ENCODE measurements at places on chromosomes 5 and 9.

- DNase-seq = no peak
Observed at GRCh38 chr5:15609076-15609725, 109.2 kb downstream of the FBXL7 start.

DNA sequence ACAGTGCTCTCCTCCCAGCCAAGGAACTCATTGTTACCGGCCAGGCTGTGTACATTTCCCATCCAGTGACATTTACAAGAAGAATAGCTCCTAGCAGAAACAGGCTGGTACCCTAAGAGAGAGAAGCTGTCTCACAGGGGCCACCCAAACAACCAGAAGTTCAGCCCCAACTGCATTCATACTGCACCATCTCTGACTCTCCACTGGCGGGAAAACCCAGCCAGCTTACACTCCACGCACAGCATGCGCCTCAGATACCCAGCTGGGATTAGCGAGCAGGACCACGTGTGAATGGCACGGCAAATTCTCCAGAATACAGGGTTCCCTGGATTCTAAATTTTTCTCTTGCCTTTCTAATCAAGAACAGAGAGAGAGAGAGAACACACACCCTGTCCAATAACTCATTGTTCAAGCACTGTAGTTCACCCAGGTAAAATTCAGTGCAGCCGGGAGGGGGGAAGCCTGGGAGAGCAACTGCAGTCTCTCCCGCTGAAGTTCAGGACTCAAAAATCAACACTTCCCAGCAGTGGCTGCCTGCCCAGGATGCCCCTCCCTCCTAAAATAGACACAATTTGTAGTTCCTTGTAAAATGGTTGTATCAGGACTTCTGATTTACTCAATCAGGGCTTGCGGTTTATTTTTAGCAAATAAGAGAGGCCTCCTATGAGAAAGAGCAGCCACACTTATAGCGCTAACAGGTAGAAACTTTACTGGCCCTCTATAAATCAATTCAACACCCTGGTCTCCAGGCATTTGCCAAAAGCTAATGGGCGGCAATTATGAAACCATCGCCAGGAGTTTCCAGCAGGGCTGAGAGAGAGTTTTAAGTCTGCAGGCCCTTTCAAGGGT lies 2.2 kb downstream of the COL23A1 start:
- DNase-seq = no peak

DNA sequence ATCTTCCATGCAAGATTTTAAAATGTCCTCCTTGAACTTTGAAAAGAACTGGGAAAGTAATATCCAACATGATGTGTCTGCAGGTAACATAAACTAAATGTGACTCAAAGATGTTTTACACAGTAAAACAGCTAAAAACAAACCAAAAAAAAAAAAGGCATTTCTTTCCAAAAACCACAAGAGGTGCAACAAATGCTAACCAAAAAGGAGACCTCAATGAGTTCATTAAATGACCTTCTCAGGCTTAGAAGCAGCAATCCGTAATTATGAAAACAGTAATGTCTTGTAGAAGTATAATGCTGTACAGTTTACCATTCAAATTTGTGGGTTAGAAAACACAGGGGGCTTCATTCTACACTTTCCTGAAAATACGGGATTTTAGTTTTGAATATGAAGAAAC lies 2.5 kb downstream of the RNF145 start:
- DNase-seq = no peak

- DNase-seq = no peak
Observed at GRCh38 chr5:82439750-82440445, 161.7 kb upstream of the RPS23 start.

DNA sequence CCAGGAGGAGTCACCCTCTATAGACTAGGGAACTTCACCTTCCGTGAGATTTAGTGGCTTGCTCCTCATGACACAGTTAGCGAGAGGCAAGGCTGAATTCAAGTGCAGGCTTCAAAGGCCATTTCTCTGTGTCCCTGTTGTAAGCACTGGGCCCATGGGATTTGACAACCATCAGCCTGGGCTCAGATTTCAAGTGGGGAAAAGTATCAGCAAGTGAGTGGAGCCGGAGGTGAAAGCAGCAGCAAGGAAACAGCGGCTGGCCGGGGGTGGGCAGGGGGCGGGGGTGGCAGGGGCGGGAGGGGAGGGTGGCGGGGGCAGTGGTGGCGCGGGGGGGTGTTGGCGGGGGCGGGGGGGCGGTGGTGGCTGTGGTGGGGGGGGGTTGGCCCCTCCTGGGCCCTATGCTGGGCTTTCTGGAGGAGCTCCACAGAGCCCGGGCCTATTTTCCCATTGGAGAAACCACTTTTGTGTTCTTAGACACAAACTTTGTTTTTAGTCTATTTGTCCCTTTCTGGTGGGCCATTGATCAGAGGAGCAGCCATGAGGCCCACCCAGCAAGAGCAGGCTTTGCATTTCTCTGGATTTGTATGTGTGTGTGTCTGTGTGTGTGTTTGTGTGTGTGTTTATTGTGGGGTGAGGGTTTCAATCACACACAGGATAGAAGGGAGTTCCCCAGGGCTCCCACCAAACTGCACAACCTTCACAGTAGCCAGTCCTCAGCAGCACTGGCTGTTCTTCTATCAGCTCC lies 165.4 kb upstream of the RAI14 start:
- no peak for DNase-seq

DNA sequence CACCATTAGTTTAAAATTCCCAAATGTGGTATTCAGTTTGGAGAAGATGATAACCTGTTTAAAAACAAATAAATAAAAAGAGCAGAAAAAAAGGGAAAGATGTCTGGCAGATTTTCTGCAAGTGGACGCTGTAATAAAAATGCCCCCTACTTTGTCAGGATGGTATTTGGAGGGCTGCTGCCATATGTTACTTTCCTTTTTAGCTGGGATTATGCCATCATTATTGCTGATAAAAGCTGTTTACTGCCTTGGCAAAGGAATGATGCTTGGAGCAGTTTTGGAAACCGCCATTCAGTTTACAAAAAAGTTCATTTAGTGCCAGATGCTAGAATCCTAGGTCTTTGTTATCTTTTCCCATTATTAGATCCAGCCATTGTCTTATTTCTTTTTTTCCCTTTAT lies 104.8 kb downstream of the PBX3 start:
- no peak for DNase-seq

DNA sequence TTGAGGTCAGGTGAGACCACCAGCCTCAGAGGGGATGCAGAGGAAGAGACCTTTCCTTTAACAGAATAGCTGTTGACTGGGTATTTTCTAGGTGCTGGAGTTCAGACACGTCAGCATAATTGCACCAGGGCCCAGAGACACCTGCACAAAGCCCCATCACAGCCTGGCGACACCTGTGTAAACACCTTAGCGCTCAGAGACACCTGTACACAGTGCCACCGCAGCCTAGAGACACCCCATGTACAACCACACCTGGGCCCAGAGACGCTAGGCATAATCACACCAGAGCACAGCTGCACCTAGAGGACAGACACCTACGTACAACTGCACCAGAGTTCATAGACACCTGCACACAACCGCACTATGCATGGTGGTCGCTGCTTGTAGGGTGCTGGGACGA lies 1.0 kb downstream of the TRIP13 start:
- DNase-seq = no peak

GRCh38 chr5:147547730-147548129 lies 37.9 kb upstream of the DPYSL3 start:
- no peak for DNase-seq

- DNase-seq = no peak
Observed at GRCh38 chr9:87588339-87588738, 90.7 kb downstream of the DAPK1 start.

GRCh38 chr9:15693701-15694100 lies 140.9 kb downstream of the CCDC171 start:
- no peak for DNase-seq

DNA sequence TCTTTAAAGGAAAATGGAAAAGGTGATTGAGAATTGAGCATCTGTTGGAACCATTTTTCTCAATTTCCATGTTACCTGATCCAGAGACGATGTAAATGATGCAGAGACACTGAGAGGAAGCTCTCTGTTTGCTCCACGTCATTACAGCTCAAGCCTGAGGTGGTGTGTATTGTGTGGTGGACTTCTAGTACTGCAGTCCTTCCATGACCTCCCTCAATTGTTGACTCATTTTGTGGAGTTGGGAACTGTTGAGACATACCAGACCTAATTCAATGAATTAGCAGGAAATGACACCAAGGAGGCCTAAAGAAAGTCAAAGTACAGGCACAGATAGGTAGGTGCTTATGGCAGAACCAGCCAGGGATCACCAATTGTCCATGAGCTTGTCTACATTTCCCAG lies 15.6 kb upstream of the LVRN start:
- DNase-seq = no peak

- no peak for DNase-seq
Observed at GRCh38 chr5:58582019-58582802, 664 bp upstream of the RAB3C start.

DNA sequence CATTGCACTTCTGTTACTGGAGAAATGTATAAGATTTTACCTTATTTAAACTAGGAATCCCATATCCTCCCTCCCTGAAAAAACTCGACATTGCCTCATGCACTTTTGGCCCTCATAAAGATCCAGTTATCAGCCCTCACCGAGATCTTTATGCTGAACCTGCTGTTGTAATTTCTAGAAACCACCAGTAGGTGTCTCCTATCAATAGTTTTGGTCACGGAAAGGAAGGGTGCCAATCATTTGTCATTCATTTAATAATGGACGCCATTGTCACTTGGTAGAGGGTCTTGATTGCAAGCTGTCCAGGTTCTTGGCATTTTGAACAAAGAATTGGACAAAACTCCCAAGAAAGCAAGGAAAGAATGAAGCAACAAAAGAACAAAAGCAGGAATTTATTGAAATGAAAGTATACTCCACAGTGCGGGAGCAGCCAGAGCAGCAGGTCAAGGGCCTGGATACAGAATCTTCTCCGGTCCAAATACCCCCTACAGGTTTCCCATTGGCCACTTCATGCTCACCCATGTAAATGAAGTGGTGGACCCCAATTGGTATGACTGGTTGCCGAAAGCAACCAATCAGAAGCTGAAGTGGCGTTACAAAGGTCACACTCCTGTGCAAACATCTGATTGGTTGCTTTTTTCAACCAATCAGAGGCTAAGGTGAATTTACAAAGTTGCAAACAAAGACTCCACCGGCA lies 524.3 kb downstream of the PSAT1 start:
- DNase-seq = no peak

DNA sequence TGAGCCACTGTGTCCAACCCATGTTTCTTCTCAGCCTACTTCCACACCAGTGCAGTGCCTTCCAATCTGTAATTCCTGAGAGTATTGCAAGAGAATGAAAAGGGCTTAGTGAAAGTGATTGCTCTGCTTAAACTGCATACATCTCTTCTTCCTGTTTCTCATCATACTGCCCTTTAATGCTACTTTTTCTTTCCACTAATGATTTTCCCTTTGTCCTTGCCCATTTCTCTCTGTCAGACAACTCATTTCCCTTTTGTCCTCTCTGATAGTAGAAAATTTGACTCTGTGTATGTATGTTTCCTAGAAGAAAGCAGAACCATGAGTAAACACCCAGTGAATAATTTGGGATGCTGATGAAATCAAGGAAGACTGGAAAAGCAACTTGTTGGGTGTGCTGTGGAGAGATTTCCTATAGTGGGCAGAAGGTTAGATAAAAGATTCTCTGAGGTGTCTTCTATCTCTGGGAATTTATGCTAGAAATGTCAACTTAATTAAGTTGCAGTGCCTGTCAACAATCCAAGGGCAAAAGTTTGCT lies 102.2 kb upstream of the CHD1 start:
- DNase-seq = no peak

- no peak for DNase-seq
Observed at GRCh38 chr5:169083394-169084018, 217.4 kb downstream of the SLIT3 start.

- no peak for DNase-seq
Observed at GRCh38 chr9:35508069-35508468, 18.2 kb downstream of the RUSC2 start.

DNA sequence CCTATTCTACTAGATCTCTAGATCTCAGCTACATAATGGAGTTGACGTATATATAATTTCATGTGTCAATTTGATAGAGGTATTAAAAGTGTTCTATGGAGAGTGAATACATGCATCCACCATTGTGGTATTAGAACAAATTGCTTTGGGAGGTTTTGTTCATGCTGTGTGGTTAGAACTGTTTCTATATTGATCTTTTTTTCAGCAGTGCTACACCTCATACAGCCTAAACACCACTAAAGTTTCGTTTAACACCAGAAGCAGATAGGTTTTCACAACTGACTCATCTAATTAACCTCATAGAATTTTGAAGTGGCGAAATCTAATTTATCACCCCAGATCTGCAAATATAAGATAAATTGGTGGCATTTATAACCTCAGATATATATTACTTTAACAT lies 269.4 kb upstream of the SEMA6A start:
- no peak for DNase-seq

DNA sequence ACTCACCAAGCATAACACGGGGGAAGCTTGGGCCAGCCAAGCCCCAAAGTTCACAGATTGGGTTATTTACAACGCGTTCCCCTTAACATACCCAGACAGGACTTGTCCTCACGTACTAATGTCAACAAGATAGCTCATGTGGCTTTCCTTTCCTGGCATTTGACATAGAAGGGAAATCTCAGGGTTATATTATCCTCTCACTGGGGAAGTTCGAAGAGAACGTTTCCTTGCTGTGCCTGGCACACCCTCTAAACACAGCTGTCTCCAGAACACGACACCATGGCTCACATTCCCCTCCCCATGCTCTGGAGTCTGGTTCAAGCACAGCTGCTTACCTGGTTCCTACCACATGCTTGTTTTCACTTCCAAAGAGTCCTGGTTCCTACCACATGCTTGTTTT lies 46.8 kb upstream of the OTULINL start:
- no peak for DNase-seq

GRCh38 chr9:95848764-95849163 lies 26.7 kb upstream of the ERCC6L2 start:
- DNase-seq = no peak

DNA sequence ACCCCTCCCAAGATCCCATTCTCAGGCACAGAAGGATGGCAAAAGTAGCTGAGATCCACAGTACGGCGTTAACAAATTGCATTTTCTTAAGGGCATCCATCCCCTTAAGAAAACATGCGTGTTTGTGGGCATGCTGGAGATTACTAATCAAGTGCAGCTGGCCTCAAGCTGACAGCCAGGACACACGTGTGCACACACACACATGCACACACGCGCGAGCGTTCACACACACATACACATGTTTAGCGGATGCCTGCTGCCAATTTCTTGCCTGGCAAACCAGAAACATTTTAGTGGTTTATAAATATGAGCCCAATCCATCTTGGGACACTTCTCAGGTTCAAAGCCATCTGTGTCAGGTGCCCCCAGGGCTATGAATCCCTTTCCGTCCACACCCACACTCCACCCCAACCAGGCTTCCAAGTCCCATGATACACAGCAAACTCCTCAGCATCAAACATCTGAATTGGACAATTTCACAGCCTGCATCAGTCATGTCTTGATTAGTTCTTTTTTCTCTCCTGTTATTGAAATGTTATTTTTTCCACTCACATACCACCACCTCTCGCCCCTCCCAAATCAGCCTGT lies 23.5 kb upstream of the SMIM23 start:
- DNase-seq = no peak

GRCh38 chr9:76369583-76369982 lies 24.6 kb downstream of the RFK start:
- DNase-seq = no peak

GRCh38 chr5:73954381-73954780 lies 328.4 kb downstream of the ARHGEF28 start:
- DNase-seq = no peak

GRCh38 chr9:690517-691111 lies 150.9 kb upstream of the DMRT1 start:
- no peak for DNase-seq
